ENCODE measurements at places on chromosomes 4 and X.
A peak's percentile ranks its signal among the peaks of the same experiment; 100 is the strongest.

GRCh38 chrX:71301195-71301924 lies at the start of gene ITGB1BP2:
ITGB1BP2 (plus strand) TSS chrX:71301750; CDS start chrX:71301807, 57 bp downstream.
- no peak for DNase-seq

DNA sequence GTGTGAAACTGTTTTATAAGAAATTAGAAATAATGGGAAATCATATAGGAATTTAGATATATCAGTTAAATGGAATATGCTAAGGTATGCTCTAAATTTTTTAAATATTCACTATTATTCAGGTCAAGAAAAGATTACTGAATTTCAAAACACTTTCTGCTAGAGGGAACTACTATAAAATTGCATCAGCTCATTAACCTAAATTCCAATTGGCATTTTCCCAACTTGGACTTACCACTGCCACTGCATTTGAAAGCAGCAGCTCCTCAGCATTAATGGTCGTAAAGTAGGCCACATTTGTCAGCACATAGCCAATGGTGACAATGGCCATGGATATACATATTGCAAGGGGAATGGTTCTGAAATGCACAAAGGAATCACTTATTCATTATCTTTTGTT lies 57.3 kb downstream of the SLC7A11 start:
- no peak for DNase-seq

GRCh38 chr4:55303760-55304165 lies 42.3 kb upstream of the SRD5A3 start:
- DNase-seq, result no peak

DNA sequence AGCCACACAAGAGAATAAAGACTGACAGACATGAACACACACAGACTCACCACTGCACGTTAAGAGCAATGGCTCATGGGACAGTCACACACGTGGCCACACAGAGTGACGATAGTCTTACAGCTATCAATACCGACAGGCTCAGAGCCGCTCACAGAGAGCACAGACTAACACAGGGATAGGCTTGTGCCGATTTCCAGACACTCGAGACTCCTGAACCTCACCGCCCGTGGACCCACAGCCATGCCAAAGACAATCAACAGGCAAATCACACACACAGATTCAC lies 716 bp upstream of the SLC38A5 start:
- no peak for DNase-seq

DNA sequence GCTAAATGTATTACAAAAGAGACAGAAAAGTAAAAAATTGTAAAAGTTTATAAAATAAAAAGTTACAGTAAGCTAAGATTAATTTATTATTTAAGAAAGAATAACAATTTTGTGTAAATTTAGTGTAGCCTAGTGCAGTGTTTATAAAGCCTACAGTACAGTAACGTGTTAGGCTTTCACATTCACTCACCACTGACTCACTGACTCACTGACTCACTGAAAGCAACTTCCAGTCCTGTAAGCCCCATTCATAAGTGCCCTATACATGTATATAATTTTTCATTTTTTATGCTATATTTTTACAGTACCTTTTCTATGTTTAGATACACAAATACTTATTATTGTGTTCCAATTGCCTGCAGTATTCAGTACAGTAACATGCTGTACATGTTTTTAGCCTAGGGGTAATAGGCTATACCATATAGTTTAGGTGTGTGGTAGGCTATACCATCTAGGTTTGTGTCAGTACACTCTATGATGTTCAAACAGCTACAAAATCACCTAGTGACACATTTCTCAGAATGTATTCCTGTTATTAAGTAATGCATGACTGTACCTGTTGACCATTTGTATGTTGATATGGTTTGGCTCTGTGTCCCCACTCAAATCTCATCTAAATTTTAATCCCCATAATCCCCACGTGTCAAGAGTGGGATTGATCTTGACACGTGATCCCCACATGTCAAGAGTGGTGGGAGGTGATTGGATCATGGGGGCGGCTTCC lies 57.9 kb downstream of the CFAP299 start:
- DNase-seq, result no peak

DNA sequence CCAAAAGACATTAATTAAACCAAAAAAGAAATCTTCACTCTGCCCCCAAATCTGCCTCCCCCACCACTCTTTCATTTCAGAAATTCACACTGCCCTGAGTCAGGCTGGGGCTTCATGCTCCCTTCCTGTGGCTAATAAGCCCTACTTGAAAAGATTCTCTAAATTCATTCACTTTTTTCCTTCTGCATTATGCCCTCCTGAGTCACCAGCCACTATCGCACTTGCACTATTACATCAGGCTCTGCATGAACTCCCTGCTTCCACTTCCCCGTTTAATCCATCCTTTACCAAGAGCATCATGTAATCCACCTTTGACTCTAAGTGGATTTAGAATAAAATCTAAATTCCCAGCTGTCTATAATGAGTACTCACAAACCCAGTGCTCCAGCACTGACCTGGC lies 295.4 kb upstream of the KLF3 start:
- no peak for DNase-seq

DNA sequence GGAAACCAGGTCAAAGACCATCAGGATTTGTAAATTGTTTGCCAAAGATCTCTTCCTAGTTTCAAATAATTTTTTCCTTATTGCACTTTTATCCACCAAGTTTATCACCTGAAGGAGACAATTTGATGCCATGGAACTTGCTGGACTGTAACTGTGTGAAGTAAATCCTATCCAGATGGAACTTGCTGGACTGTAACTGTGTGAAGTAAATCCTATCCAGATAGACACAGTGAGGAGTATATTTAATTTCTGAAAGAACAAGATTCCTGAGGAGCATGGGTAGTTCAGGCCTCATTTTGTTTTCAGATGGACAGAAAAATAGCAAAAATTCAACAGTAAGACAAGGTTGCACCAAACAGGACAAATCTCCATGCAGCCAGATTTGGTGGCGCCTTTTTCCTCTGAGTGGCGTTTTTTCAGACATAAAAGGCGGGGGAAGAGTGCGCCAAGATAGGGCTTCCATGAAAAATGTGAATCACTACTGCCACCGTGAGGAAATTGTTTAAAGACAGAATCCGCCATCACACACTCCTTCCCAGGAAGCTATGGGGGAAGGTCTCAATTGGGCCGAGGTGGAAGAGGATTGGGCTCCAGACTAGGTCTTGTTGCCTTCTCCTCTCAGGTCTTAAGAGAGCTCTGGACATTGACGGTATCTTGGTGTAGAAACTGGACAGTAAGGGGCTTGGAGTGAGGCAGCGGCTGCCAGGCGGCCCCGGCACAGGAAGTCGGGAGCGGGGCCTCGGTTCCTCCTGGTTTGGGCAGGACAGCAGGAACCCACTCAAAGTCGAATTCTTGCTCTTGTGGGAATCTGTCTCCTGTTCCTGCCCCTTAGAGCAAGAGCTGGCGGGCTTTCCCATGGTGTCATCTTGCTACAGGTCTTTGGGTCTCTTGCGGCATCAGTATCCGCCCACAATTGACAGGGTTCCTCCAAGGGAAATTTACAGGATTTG lies 234.7 kb downstream of the OR13H1 start:
- DNase-seq, result peak; percentile 57

DNA sequence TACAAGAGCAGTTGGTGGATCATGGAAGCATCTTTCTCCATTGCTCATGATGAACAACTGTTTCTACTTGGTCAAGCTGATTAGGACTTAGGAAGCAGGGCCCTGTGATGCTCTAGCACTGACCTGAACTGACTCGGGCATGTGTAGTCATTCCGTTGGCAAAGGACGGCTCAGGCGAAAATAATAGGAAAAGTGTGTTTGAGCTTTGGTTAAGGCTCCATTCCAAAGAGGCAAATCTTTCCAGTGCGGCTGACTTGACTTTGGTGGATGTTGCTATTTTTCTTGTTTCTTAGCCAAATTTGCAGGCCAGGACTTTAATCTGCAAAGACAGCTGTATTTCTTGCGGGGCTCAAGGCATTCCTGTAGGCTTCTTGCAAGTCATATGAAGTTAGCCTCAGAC lies 39.5 kb downstream of the ZNF518B start:
- DNase-seq, result no peak

DNA sequence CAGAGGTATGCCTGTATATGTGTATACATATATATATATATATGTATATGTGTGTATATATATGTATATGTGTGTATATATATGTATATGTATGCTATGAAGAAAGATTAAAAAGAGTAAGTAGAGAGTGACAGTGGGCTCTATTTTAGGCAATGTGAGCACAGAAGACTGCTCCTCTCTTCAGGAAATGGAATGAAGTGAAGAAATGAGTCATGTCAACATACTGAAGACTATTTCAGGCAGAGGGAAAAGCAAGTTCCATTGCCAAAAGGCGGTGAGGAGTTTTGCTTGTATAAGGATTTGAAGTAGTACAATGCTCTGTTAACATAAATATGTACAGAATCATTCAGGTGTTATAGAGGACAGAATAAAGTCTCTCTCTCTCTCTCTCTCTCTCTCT lies 773.2 kb upstream of the FTHL17 start:
- no peak for DNase-seq

GRCh38 chr4:151665022-151665784 lies 95.6 kb downstream of the GATB start:
- DNase-seq, result no peak

DNA sequence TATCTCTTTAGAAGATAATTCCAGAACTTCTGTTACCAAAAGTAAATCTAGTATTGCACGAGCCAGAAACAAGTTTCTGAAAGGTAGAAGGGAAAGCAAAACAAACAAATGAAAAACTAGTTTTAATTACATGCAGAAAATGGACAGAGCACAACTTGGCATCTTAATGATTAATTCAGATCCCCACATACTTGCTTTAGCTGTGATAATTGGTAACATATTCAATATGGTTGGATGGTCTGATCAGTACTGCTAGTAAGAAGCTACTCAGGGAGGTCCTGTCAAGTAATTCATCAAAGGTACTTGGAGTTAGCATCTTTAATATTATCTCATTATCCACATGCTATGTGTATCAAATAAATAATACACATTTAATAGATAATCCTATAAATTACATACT lies 204.3 kb downstream of the TRAM1L1 start:
- DNase-seq, result no peak

DNA sequence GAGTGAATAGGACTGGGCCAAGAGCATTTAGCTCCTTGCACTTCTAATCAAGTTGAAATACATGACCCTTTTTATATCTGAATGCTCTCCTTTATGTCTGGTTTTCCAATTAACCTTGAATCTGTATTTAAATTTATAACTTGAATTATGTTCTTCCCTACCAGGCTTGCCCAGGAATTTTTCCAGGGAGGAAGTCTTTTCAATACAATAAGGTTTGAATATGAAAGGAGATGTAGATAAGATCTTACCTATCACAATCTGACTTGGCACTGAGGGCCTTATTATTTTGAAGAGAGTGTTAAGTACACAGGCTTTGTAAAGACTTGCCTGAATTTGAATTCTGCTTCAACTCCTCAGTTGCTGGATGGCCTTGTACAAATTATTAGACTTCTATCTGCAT lies 555.7 kb downstream of the PCDH7 start:
- no peak for DNase-seq

DNA sequence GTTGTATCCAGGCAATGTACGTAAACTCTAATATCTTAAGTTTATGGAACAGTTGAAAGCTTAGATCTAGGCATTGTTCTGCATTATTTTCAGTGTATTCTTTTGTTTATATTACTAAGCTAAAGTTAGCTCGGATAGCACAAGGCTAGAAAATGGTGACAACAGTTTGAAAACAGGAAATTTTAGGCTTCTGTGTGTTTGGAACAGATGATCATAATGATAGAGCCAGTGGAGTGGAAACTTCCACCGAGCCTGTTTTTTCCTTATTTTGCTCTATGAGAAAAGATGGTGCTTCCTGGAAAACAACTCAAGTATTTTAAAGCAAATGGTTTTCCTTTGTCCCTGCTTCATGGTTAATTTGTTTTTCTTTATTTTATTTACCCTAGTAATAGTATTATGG lies 70.8 kb downstream of the GAB1 start:
- DNase-seq, result no peak

DNA sequence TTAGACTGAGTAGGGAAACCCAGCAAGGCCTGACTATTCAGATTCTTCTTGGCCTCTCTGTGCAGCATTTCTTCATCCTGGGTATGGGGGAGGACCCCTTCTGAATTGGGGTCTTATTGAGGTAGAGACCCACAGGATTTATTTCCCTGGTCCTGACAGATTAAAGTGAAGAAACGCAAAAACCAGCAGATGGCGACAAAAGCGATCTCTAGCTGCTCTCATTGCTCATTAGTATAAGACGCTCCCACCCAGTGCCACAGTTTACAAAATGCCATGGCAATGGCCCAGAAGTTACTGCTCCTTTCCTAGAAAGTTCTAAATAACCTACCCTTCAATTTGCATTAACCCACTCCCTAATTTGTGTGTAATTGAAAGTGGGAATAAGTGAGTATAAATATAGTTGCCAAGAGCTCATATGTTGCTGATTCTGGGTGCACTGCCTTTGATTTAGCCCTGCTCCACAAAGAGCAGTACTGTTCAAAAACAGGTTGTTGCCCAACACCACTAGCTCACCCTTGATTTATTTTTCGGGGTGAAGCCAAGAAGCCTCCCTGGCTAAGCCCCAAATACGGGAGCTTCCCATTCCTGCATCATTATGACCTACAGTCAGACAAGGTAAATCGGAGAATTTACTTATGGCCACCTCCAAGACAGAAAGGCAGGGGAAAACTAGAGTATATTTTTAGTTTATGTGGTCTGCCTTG lies 3.7 kb upstream of the BEX4 start:
- DNase-seq, result peak; percentile 5

DNA sequence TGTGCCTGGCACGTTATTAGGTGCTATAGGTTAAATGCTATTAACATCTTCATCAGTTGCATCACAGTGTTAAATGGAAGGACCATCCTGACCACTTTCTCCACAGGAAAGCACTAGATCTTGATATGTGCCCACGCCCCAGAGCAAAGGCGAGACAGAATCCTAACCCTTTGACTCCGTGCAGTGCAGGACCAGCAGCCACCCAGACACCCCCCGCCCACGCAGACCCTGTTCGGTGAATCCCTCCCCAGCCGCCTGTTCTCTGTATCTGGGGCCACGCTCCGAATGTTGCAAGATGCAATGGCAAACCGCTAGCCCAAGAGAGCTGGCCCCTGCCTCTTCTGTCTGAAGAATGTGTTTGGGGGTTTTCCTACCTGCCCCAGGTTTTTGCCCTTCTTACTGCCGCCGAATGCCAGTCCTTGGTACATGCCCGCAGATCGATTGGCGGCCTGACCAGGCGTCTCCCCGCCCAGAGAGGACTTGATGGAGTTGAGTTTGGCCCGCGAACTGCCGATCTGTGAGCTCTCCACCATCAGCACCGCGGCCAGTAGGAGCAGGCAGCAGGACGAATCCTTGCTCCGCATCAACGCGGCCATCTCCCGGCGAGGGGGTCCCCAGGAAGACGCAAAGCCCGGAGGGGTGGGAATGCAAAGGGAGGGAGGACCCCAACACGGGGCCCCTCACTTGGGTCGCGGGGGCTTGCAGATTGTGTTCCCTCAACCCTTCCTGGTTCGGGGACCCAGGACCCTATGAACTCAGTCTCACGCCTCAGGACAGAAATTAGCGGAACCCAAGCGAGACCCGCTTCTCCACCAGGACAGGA lies 906 bp downstream of the DKK2 start:
- no peak for DNase-seq

GRCh38 chr4:69775321-69775867 lies 15.0 kb upstream of the SULT1B1 start:
- DNase-seq, result no peak

DNA sequence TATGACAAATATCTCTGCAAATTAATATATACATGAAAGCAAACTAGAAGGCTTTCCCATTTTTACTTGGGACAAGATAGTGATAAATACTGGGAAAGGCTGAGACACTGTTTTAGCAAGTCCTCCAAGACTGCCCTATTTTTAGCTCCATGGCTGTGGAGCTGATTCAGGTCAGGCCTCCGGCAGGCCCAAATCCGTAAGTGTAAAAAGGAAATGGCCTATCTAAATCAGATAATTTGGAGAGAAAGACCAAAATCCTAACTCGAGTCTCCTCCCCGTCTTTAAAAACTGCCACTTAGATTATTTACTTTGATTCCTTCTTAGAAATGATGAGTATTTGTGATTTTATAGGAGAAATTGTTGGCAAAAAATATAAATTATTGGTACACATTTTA lies 2.9 kb downstream of the OTUD4 start:
- no peak for DNase-seq
